ENCODE measurements at places on chromosomes 7 and 10. TPM values are rescaled to one million over a fixed set of nuclear protein-coding genes. Genes with fewer than 3 reads are reported as not detected.

DNA sequence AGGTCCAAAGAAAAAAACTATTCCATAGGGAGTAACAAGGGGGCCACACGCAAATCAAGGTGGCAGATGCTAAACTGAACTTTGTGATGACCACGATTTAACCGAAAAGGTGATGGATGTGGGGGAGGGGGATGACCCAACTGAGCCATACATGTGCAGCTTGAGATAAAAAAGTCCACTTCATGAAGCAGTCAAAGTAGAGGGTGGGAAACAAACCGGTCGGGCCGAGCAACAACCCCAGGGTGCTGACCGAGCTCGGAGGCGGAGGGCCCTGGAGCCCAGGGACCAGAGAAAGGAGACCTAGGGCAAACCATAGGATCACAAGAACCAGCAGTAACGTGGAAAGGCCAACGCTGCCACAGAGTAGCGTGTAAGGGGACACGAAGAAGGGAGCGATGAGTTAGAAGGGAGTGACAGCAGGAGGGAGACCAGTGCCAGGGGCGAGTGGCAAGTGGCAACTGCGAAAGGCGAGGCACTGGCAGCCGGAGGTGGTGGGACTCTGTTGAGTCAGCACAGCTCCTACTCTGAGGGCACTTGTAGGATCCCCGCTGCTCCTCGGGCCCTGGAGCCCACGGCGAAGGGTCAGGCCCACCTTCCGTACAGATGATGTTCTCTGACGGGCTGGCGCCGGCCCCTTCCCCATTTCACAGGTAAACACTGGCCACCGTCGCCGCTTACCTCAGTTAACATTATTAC, 540 bp downstream of the SNX13 start:
- DNase-seq = peak; percentile 16

DNA sequence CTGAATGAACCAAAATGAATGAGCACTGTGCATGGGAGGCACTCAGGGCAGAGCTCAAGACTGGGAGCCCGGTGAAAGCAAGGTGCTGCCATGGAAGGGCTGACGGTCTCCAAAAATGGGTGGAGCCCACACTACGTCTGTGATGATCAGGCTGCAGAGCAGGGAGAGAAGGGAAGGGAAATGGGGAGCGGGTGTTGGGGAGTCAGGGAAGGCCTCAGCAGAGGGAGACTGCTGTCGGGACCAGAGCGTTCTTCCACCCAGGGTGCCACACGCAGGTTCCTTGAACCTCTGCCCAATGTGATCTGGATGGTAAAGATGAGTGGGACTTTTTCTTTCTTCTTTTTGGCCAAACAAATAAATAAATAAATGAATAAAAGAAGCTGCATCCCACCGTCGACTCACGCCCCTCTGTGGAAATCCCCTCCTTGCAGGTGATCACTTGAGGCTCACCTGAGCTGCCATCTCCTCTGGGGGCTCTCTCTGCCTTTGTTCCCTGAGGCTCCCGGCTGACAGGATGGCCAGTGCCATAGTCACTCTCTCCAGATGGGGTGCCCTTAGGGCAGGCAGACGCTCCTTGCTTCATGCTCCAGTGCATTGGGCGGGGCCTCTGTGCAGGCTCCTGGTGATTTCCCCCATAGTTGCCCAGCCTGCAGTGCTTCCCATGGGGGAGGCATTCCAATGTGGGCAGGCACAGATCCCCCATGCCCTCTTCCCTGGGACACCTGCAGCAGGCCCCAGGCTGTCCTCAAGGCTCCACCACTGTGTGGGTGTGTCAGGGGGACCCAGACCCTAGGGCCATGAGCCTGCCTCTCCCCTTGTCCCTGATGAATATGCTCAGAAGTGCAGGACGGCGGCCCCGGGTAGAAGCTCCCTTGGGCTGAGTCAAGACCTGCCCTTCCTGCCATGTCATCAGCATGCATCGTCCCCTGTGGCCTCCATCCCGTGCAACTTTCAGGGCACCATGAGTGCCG, 131.8 kb downstream of the PTPN20 start:
- DNase-seq = no peak

GRCh38 chr10:102508506-102508905, 4.7 kb downstream of the SUFU start:
- DNase-seq = no peak

GRCh38 chr7:25675789-25676474, 447.6 kb upstream of the NPVF start:
- no peak for DNase-seq

MGAM2 gene
- total RNA-seq = 2.6 TPM

DNA sequence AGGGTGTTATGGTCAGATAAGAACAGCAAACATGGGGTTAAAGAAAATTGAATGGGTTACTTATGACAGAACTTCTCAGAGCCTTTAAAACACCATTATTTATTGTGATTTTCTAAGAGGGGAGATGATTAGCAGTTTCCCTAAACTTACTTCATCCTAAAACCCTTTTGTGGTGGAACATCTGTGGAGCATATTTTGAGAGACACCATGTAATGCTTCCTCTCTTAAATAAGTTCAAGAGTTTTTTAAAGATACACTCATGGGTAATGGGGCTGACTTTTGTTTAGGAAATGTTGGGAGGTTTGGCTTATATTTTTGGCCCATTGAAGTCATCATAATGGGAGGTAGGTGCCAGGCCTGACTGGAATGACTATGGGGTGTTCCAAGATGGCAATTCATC, 8.4 kb upstream of the PDCD4 start:
- DNase-seq = no peak

UCN3 gene
- total RNA-seq = 0.58 TPM

- DNase-seq = no peak
These were observed 165.9 kb upstream of the SH2B2 start for GRCh38 chr7:102120666-102121195.

DNA sequence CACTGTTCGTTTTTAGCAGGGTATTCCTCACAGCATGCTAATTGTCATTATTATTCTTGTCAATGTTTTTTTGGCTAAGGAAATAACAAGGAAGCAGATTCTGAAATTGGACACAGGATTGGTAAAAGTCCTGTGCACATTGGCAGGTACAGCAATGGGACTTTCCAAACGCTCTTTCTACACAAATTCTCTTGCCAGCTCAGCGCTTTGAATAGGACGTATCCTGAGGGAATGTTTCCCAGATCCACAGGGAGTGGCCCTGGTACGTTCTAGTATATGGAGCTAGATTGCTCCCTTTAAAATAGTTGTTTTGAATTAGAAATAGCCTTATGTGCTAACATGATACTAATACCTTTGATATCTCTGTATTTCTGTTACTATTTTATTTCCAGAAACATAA, 82.8 kb upstream of the GRB10 start:
- DNase-seq = no peak

DNA sequence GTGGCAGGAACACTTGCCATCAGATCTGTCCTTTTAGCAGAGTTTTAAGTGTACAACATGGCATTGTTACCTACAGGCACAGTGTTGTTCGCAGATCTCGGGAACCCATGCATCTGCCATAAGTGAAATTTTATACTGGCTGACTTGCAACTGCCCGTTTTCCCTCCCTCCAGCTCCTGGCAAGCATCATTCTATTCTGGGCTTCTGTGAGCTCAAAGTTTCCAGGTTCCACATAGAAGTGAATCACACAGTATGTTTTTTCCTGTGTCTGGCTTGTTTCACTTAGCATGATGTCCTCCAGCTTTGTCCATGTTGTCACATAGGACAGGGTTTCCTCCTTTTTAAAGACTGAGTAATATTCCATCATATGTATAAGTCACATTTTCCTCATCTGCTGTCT, 56.6 kb downstream of the C10orf143 start:
- no peak for DNase-seq

- DNase-seq = no peak
These were observed 57.5 kb downstream of the CAMK1D start for GRCh38 chr10:12406764-12407400.

MRPL32 gene
- 41.0 TPM for total RNA-seq

DNA sequence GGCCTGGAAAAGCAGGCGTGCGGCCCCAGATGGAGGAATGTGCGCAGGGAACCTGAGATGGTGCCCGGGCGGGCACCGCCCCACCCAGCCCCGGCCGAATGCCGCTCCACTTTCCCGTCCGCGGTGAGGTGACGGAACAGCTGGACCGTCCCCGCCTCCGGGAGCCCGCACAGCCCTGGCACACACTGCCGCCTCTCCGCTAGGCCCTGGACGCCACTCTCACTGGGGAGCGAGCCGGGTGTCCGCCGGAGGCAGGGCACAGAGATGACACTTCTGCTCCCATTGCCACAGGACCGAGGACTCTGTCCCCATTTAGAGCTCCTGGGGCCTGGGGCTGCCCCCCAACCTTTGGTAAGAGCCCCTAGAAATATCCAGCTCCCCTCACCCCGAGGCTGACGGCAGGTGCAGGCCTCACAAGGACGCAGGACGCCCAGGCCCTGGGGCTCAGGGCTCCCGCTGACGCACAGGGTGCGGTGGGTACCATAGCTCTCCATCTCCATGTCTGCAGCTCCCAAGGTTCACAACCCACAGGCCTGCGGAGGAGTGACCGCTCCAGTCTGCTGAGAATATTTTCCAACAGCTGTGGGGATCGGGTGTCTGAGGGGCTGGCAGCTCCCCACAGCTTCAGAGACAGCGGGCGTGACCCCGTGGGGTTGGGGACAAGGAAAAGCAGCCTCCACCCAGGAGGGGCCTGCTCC, 52.2 kb upstream of the PDGFA start:
- DNase-seq = no peak

- no peak for DNase-seq
These were observed 13.6 kb upstream of the CUBN start for GRCh38 chr10:17143055-17143690.

FEZF1 gene
- total RNA-seq = 0.09 TPM

PTPN20 gene
- 3.1 TPM for total RNA-seq

SPDYE6 gene
- total RNA-seq = not detected

GRCh38 chr10:74021248-74022055, 23.5 kb downstream of the VCL start:
- no peak for DNase-seq

GRCh38 chr10:90227217-90227656, 525.8 kb downstream of the KIF20B start:
- no peak for DNase-seq

ARHGEF5 gene
- 45.8 TPM for total RNA-seq

DNA sequence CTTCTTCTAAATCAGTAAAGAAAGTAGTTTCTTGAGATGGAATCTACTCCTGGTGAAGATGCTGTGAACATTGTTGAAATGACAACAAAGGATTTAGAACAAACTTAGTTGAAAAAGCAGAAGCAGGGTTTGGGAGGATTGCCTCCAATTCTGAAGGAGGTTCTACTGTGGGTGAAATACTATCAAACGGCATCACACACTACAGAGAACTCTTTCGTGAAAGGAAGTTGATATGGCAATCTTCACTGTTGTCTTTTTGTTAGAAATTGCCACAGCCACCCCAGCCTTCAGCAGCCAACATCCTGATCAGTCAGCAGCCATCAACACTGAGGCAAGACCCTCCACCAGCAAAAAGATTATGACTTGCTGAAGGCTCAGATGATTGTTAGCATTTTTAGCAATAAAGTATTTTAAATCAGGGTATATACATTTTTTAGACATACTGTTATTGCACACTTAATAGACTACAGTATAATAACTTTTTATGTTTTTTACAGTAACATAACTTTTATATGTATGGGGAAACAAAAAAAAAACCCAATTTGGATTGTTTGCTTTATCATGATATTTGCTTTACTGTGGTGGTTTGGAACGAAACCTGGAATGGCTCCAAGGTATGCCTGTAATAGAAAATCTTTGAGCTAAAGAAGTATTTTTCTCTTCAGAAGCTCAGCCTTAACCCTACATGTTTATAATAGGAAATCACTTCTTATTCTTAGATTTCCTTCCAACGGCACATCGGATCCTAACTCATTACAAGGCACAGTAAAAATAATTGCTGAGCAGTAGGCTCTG, 257.3 kb downstream of the LRMDA start:
- no peak for DNase-seq

TAS2R5 gene
- total RNA-seq = 1.2 TPM

- DNase-seq = no peak
These were observed 86.5 kb downstream of the GSDME start for GRCh38 chr7:24670782-24671181.

DNA sequence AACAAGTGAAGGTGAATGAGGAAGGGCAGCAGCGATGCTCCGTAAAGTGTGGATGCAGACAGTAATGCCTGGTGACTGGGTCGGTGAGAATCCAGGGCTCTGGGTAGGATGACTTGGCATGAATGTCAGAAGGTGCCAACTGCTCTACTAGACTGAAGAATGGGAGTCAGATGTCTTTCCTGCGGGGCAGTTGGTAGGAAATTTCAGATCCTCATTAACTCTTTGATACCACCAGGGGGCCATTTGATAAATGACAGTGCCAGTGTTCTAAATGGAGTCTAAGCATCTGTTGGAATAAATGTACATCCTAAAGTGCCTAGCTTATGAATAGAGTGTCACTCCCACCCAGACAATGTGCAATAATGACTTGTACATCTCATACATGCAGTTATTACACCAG, 462.0 kb downstream of the GRM8 start:
- no peak for DNase-seq

- peak; percentile 72 for DNase-seq
These were observed 124.4 kb upstream of the RNF32 start for GRCh38 chr7:156515911-156516790.

GRCh38 chr7:76278540-76278939, 23.9 kb upstream of the HSPB1 start:
- DNase-seq = no peak

PLCE1 gene
- total RNA-seq = 3.5 TPM

AKR1C2 gene
- 85.5 TPM for total RNA-seq

- no peak for DNase-seq
These were observed 16.9 kb downstream of the ZNF713 start for GRCh38 chr7:55903985-55904759.

GRCh38 chr10:74754381-74754821, 72.0 kb upstream of the KAT6B start:
- no peak for DNase-seq

DNA sequence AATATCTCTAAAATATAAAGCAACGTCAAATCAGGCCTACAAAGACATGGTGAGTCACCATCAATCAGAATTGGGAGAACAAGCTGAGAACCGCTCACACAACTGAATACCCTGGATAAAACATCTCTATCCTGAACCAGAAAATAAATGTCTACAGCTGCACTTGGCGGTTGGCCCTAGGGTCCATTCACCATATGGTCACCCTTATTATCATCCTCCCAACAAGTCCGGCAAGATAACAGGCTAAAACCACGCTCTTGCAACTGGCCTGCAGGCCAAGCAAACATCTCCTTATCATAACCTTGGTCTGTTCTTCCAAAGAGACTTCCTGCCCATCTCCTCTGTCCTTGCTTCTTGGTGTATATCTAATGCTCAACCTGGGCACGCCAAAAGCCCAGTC, 310.7 kb downstream of the CALN1 start:
- DNase-seq = no peak

DNA sequence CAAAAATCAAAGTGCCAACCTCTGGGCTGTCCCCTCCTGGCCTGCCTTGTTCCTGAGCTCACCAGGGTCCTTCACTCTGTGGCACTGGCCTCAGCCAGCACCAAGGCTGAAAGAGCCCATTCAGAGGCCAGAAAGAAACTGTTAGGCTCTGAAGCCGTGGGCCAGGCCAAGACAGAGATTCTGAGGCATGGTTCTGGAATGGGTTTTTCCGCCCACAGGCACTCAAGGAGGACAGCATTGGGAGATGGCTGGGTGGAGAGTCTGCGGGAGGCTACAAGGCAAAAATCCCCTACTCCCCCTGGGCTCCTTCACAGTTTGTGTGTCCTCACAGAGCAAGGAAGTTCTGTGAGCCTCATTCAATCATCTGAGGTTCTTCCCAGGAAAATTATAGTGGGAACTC, 31.7 kb downstream of the GRIFIN start:
- no peak for DNase-seq
